ENCODE measurements at places on chromosomes 5 and 9.

- DNase-seq: no peak
These were observed 32.9 kb downstream of the SCAI start for GRCh38 chr9:125110464-125110863.

- DNase-seq: peak; percentile 14
These were observed 260.8 kb downstream of the AUH start for GRCh38 chr9:91100878-91101450.

GRCh38 chr5:97062046-97062445 is 80.4 kb downstream of the LIX1 start:
- DNase-seq: no peak

DNA sequence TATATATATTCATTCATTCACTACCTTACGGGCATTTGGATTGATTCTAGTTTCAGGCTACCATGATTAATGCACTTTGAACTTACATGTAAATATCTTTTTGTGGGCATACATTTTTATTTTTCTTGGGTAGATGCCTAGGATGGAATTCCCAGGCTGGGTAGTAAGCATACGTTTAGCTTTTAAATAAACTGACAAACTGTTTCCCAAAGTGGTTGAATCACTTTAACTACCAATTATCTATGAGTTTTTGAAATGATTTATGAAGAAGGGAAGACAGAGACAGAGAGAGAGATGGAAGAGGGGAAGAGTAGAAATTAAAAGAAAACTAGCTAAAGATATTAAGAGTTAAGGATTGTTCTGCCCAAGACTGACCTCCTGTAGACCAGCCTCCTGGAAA is 612.6 kb downstream of the PSAT1 start:
- no peak for DNase-seq

DNA sequence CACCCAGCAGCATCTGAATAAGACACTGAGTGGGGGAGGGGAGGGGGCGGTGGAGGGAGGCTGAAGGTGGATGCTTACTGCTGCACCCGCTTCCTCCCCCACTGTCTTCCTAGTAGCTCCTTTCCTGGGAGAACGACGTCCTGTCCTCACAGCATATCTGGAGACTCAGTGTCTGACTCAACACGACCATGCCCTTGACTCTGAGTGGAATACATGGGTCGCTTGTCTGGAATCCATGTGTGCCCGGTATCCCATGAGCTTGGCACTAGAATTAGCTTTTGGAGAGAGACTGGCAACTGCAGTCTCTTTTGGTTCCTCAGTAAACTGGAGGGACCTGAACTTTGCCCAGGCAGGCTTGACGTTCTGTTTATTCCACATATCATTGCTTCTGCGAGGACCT is 125.4 kb upstream of the FAM120A start:
- no peak for DNase-seq

- no peak for DNase-seq
These were observed 188.8 kb downstream of the CSNK1G3 start for GRCh38 chr5:123700624-123701287.
